T-helper 2 cell treated with Interferon-gamma antibody and Interleukin-4, amounts not matched to agents 5 μg/mL and 100 μg/mL, for 36 hours (primary cell): ENCODE measurements at places on chromosomes 3 and 15.
A peak's percentile ranks its signal among the peaks of the same experiment; 100 is the strongest.

DNA sequence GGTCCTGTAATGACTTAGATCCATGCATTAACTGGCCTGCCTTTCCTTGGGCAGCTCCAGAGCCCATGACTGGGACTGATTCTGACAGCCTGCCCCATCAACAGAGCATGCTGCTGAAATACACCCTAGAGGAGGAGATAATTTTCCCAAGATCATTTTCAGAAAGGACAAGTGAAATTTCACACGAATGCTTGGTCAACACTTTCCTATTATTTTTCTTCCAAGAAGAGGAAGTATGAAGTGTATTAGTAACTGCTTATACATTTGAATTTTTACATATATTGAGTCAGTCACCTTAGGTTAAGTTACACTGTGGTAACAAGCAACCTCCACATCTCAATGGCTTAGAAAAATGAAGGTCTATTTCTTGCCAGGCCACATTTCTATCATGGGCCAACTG is 9.7 kb upstream of the NMNAT3 start:
- DNase-seq = no peak

DNA sequence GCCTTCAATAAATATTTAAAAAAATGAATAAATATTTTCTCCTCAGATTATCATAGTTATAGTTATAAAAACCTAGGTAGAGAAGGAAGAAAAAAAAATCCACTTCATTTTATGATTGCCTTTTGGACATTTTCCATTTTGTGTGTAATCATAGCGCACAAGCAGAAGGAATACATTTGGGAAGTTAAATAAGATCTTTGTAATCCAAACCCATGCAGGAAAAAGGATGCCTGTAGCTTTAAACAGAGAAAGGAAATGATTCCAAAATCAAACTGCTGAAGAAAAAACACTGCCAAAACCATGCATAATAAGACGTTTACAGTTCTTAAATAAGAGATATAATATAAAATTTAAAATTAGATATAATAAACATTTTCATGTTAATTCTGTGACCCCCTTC is 7.4 kb upstream of the CCDC54 start:
- DNase-seq = no peak

- no peak for DNase-seq
Measured at GRCh38 chr15:34818526-34818925, 23.2 kb upstream of the ACTC1 start.

GRCh38 chr15:85584872-85585271 is 204.5 kb downstream of the AKAP13 start:
- DNase-seq = no peak

DNA sequence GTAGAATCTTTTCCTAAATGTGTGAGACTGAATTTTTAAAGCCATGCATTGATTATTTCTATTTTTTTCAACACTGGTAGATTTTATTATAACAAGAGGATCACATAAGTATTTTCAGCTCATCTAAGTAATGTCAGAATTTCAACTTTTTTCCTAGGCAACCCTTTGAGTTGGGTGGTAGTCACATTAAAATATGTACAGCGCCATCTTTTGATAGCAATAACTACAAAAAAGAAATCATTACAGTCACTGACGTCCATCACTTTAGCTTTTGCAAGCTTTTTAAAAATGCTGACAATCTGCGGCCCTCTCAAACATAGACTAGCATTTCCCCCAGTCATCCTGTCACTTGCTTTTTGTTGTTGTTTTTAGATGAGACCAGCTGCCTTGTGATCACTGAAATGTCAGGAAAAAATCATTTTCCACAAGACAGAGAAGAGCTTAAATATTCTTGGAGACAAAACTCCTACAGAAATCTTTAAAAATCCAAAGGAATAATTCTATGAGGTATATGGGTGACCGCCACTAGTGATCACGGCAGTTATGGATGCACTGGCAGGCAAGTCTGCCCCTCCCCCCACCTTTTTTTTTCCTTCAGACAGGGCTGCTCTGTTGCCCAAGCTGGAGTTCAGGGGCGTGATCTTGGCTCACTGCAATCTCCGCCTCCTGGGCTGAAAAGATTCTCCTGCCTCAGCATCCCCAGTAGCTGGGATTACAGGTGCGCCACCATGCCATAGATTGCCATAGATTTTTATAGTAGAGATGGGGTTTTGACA is 384.0 kb upstream of the KCNMB2 start:
- DNase-seq = no peak

DNA sequence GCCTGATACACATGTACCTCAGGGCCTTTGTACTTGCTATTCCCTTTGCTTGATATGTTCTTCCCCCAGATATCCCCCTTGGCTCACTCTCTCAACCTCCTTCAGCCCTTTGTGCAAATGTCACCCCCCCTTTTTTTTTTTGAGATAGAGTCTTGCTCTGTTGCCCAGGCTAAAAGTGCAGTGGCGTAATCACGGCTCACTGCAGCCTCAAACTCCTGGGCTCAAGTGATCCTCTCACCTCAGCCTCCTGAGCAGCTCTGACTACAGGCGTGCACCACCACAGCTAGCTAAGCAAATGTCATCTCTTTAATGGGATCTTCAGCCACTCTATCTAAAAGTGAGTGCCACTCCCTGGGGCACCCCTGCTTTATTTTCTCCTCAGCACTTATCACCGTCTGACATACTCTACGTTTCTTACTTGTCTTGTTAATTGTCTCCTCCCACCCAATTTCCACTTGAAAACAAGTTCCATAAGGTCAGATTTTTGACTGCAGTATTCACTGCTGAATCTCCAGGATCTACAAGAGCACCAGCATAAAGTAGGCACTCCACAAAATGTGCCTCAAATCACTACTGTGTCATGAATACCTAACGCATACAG is 14.6 kb downstream of the IP6K2 start:
- DNase-seq = no peak

DNA sequence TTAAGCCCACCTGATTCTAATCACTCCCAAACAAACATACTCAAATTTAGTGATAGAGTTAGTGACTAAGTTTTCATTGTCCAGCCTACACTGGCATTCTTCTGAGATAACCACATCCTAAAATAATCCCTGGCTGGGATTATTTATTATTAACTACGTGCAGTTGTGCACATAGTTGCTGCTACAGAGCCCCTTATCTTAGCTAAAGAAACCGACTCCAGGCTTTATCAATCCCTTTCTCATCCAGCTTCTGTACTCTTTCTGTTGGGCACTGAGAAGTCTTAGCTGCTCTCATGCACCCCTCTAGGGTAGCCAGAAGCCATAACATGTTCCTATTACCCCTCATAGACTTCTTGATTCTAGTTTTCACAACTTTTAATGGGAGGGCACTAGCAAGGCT is 208.7 kb downstream of the MBNL1 start:
- DNase-seq = no peak

GRCh38 chr3:13772885-13773745 is 106.8 kb downstream of the WNT7A start:
- DNase-seq = no peak

GRCh38 chr15:72284781-72285180 is 12.4 kb upstream of the PARP6 start:
- no peak for DNase-seq

GRCh38 chr3:39146083-39146501 is 7.3 kb downstream of the CSRNP1 start:
- DNase-seq = no peak

GRCh38 chr15:34109797-34110663 is 8.1 kb downstream of the PGBD4 start:
- no peak for DNase-seq

DNA sequence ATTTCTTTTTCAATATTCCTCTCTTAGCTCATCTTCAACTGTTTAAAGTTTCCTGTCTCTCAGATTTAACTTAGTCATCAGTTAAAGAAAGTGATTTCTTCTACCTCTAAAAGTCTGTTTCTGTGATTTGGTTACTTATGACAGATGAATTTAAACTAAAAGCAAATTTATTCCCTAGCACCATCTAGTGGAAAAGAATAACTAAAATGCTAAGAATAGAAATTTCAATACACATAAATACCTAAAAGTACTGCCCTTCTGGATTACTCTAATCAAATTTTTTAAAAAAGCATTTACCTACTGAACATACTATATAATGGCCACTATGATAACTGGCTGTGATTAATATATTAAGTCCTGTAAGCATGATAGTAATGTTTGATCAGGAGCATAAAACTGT is 14.0 kb upstream of the ZCWPW2 start:
- DNase-seq = no peak

GRCh38 chr3:123048480-123049237 is 18.2 kb upstream of the PDIA5 start:
- DNase-seq = no peak

DNA sequence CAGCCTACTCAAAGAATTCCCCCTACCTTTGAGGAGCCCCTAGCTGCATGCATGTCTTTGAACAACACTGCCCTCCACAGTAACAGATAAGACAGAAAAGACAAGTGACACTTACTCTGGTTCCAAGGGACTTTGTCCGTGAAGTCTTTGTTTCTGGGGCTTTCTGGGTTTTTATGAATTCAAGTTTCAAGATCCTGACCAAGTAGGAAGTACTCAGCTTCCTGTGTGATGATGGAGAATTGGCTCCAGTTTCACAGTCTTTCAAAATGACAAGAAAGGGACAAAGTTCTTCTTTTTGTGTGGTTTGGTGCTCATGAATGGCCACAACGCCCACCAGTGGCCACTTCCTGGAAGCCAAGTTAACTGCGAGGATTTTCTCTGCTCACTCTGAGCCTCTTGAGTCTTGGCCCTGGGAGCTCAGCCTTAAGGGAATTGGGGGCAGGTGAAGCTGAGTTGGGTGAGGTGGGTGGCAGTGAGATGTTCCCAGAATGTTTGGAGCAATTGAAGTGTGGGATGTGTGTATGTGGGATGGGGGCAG is at the start of gene CCR1:
Gene CCR1 (minus strand): TSS at position 147 of the 538 bp plus-strand sequence. CDS start 4,000 bp downstream, outside the sequence.
- DNase-seq = peak; percentile 74

GRCh38 chr3:149660462-149660861 is 2.6 kb upstream of the WWTR1 start:
- no peak for DNase-seq

DNA sequence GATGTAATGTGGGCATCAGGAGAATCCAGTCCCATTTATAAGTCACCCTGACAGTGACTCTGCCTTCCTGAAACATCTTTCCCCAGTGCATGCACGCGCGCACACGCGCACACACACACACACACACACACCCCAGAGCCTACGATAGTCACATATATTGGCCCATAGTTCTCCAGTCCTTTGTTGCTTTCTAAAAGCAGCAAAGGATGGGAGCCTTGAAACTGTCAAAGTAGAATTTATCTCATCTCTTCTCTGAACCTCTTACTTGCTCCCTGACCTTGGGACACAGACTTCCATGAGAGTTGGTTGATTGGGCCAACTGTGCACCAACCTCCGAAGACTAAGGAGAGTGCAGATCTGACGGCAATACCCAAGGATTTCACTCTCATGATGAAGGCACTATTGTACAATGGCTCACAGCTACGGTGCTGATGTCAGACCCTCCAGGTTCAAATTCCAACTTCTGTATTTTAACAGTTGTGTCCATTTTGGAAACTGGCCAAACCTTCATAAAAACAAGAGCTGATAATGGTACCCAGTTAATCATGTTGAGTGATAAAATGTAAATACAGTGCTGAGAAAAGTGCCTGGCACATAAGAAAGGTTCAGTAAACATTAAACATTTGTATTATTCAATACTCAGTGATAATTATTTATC is 8.3 kb downstream of the CPA3 start:
- DNase-seq = no peak

DNA sequence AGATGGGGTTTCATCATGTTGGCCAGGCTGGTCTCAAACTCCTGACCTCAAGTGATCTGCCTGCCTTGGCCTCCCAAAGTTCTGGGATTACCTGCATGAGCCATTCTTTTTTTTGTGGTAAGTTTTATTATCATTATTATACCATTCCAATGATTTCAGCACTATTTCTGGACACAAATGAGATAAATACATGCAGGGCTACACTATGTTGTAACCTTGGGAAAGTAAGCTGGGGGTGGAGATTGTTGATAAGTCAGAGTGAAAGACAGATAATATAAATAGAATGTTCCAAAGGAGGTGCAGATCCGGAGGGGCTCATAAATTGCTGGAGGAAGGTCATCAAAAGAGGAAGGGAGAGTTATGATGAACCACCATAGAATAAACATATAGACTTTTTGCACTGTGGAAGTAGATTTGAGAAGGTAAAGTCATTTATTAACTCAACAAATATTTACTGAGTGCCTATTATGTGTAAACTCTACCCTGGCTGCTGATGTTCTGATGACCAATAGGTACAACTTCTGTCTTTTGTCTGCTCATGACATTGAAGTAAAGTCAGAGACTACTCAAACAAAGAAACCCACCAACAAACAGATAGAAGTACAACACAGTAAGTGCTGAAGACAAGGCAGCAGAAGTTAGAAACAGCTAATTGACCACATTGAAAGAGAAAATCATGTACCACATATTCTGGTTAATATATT is 478.9 kb upstream of the GOLIM4 start:
- no peak for DNase-seq

GRCh38 chr3:172102123-172102882 is 62.9 kb downstream of the FNDC3B start:
- no peak for DNase-seq

DNA sequence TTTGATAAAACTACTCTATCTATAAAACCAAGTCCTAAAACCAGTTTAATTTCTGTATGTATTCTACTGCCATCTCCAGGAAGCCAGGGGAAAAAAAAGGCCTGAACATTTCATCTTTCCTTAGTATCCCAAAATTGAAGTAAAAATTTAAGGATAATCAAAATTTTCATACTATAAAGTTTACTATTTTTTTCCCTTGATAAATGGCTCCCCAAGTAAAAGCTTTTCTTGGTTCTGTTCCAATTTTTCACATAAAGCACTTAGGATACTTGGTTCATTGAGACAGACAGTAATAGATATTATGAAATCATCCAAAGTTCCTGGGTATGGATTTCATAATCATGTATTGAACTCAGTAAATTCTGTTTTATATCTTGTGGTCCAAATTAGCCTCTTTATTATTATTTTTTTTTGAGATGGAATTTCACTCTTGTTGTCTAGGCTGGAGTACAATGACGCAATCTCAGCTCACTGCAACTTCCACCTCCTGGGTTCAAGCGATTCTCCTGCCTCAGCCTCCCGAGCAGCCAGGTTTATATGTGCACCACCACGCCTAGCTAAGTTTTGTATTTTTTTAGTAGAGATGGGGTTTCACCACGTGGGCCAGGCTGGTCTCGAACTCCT is 34.5 kb downstream of the ICE2 start:
- no peak for DNase-seq

- no peak for DNase-seq
Measured at GRCh38 chr15:54810031-54810430, 386.7 kb downstream of the RSL24D1 start.

- no peak for DNase-seq
Measured at GRCh38 chr15:80563372-80563997, 131.6 kb upstream of the ABHD17C start.

DNA sequence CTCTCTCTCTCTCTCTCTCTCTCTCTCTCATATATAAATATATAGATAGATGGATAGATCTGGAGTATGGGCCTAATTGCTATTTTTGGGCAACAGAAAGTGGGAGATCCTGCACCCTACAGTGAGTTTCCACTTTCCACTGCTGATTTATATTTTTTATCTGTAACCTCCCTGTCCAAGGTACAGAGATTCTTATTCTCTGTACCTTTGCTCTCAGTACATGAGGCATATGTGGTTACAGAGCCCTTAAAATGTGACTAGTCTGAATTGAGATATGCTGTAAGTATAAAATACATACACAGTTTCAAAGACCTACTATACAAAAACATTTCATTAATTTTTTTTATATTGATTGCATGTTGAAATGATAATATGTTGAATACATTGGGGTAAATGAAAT is 51.1 kb upstream of the FOXP1 start:
- DNase-seq = no peak

- DNase-seq = no peak
Measured at GRCh38 chr3:72494626-72495025, 353.6 kb downstream of the SHQ1 start.

GRCh38 chr3:123286308-123287023 is 84.7 kb downstream of the SEC22A start:
- DNase-seq = no peak
